Stimulated activated CD8-positive, alpha-beta memory T cell treated with anti-CD3 and anti-CD28 coated beads, Interleukin-2, amount 100 ng/mL, for 1 hour (primary cell): ENCODE measurements at places on chromosomes 12 and 14.

GRCh38 chr12:117182866-117183265 is 7.4 kb downstream of the FBXO21 start:
- no peak for DNase-seq

- no peak for DNase-seq
Measured at GRCh38 chr14:99423434-99423833, 57.2 kb downstream of the SETD3 start.

- no peak for DNase-seq
Measured at GRCh38 chr12:96719660-96720362, 187.2 kb upstream of the NEDD1 start.

DNA sequence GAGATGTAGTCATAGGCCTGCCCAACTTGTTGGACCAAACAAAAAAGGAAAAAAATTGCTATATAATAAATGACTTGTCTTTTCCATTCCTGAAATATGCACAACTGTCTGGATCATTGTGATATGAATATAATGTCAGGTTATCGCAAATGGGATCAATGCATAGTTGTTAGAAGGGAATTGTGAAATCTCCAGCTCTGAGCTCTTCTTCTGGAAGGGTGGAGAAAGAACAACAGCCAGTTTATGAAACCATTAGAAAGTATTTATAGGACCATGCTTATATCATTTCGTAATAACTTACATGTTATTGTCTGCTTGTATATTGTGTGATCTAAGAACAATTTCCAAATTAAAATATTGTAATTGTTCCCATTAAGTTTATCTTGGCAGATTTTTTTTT is 35.7 kb upstream of the HIF1A start:
- DNase-seq: no peak

DNA sequence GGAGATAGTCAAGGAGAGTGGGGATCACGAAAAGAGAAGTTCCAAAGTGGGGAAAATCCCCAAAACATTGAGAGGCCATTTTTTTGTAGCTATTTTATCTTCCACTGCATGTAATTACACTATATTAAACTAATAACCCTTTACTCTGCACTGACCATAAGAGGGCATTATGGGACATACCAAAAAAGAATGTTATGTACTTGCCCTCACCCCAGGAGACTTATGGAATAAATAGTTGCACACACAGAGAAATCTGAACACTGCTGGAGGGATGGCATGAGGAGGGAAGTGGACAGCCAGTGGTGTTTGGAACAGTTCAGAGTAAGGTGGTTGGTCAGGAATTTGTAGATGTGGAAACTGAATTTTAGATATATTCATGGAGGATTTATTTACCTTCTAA is 422.9 kb downstream of the SNAPC1 start:
- DNase-seq: no peak

DNA sequence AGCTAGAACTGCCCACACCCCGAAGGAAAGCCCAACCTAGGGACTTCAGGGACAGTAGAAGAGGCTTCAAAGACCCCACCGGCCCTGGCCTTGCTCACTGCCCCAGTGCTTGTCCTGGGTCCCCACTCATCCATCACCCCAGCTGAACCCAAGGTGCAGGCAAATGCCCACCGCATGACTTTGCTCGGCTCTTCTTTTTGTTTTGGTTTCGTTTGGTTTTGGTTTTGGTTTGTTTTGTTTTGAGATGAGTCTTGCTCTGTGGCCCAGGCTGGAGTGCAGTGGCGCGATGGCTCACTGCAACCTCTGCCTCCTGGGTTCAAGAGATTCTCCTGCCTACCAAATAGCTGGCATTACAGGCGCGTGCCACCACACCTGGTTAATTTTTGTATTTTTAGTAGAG is 9.0 kb downstream of the CCDC85C start:
- DNase-seq: no peak
